ENCODE measurements at places on chromosomes 1 and 21. TPM values are rescaled to one million over a fixed set of nuclear protein-coding genes. Genes with fewer than 3 reads are reported as not detected.

- no peak for DNase-seq
Observed at GRCh38 chr1:43206600-43207228, 34.6 kb downstream of the CFAP57 start.

DNA sequence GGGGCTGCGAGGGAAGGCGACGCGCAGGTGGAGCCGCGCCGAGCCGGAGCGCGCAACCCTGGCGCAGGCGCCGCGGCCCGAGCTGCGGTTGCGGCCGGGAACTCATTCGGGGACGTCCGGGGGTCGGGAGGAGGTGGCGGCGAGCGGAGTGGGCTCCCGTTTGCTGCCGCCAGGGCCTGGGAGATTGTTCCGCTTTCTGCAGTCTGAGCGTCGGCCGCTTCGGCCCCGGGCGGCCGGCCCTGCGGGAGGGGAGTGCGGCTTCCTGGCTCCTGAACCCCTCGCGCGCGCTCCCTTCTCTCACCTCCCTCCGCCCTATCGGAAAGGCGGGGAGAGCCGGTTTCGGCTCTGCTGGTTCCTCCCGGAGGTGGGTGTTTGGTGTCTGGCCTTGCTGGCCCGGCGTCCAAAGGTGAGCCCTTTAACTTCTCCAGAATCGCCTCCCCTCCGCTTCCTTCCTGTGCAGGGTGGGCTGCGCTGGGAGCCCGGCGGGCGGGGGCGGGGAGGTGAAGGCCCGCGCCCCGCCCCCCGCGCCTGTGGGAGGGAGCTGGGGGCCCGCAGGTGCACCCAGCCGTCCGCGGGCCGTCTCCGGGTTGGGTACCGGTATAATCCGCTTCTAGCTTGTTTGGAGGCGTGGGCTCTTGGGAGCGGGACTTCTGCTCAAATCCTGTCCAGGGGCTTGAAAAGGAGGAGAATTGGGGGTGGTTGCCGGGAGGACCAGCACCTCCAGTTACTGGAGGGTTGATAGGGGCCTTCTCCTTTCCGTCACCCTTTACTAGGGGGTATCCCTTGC lies 683 bp downstream of the LRRC8D start:
- DNase-seq: peak; percentile 77

The ADAMTS5 gene
- not detected for total RNA-seq

The TAL1 gene
- total RNA-seq: not detected

The USH2A gene
- total RNA-seq: not detected

- peak; percentile 68 for DNase-seq
Observed at GRCh38 chr1:235910357-235911299, 43.9 kb upstream of the LYST start.

- no peak for DNase-seq
Observed at GRCh38 chr21:25342816-25343215, 264.5 kb downstream of the MRPL39 start.

- DNase-seq: no peak
Observed at GRCh38 chr21:37869661-37870060, 46.6 kb downstream of the KCNJ6 start.

- no peak for DNase-seq
Observed at GRCh38 chr21:45486443-45487160, 55.6 kb downstream of the SLC19A1 start.

GRCh38 chr1:163535807-163536206 lies 214.1 kb downstream of the NUF2 start:
- DNase-seq: no peak

The TDRD5 gene
- total RNA-seq: not detected

DNA sequence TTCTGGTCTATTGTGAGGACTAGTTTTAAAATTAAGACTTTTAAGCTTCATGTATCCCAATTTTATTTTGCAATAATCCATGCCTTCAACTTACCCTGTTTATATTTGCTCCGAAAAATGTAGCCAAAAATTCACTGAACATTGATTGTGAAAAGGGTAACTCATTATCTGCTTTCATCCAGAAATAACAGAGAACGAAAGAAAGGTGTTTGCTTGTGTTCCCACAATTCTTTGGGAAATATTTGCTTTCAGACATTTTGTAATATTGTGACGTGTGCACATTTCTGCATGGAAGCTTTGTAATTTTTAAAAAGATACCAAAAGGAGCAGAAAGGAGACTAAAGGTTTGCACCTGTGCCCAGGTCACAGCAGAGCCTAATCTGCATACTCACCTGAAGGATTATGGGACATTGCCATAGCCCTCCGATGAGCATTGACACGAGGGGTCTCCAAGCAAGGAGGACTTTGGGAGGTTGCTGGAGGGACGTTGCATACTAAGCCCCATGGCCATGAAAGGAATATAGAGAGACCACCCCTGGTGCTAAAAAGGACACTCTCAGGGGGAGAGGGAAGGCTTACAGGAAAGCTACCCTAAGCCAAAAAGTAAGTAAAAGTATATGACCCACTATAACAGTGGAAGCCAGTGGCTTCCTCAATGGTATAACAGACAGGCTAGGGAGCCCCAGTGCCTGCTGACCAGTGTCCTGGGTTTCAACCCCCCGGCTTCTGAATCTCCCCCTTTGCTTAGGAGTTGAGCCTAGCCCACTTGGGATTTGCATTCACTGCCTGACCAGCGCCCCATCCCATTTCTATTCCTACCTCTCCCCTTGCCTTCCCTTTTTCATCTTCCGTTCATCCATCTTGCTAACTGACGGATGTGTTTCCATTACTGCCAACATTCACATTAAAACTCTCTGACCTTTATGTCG lies 148.6 kb upstream of the ZC3H12A start:
- no peak for DNase-seq

The EPHB2 gene
- not detected for total RNA-seq

DNA sequence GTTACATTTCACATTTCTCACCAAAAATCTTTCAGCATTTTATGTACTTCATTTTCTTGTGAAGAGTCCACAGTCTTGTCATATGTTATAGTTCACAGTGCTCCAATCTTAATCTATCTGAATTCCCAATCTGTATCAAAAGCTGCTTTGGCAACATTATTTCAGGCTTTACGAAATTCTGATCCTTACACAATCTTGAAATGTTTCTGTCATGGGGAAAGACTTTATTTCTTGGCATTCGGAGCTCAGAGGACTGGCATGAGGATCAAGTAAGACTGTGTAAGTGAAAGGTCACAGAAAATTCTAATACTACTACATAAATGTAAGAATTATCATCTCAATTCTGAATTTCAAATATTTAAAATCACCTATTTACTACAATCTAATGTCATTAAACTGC lies 2.0 kb downstream of the USP33 start:
- DNase-seq: no peak

DNA sequence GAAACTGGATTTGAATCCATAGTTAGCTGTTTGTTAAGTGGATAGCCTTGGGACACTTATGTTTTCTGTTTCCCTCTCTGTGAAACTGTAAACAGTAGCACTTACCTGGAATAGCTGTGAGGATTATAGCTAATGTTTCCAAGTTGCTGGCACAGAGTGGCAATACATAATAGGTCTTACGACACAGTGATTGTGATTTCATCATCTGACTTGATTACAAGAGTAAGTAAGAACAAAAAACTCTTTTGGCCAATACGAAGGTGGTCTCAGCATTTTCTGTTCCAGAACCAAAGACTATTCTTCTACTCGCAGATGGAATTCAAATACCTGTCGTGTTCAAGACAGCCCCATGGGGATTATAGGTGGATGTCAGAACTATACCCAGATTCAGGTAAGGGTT lies 2.1 kb downstream of the C8B start:
- DNase-seq: no peak
